Epithelial cell of umbilical artery (primary cell): ENCODE measurements at places on chromosomes 2 and 18. TPM values are rescaled to one million over a fixed set of nuclear protein-coding genes. Genes with fewer than 3 reads are reported as not detected.

ALPG gene
- not detected in 2 replicates for total RNA-seq

GPR39 gene
- total RNA-seq, result not detected in 2 replicates

IL36B gene
- not detected in 2 replicates for total RNA-seq

CAPN14 gene
- total RNA-seq, result under 0.01 TPM in 2 replicates

DYSF gene
- total RNA-seq, result 39.3 and 75.1 TPM in 2 replicates

G6PC2 gene
- total RNA-seq, result not detected in 2 replicates

TUBA4B gene
- total RNA-seq, result not detected in 2 replicates

KIF5C gene
- under 0.01 TPM in 2 replicates for total RNA-seq

C2orf15 gene
- not detected in 2 replicates for total RNA-seq

ADAM23 gene
- 9.6 and 12.7 TPM in 2 replicates for total RNA-seq

SPDYA gene
- total RNA-seq, result 0.32 and 0.61 TPM in 2 replicates

AGBL5 gene
- total RNA-seq, result 15.7 and 17.2 TPM in 2 replicates

IL1RL1 gene
- total RNA-seq, result 68.5 and 69.1 TPM in 2 replicates

ANKRD30BL gene
- total RNA-seq, result not detected in 2 replicates

SAG gene
- total RNA-seq, result under 0.01 TPM in 1 of 2 replicates, not detected in the other

SLC8A1 gene
- 5.2 and 18.2 TPM in 2 replicates for total RNA-seq
